ENCODE measurements at places on chromosomes 2 and 18. TPM values are rescaled to one million over a fixed set of nuclear protein-coding genes. Genes with fewer than 3 reads are reported as not detected.

Gene KIF5C
- 0.16 TPM for total RNA-seq

Gene ZC3H8
- 8.3 TPM for total RNA-seq

Gene EML6
- total RNA-seq: 3.2 TPM

Gene NTSR2
- total RNA-seq: not detected

Gene FARP2
- total RNA-seq: 70.1 TPM

Gene TWIST2
- total RNA-seq: 46.2 TPM

Gene DPP4
- total RNA-seq: 41.2 TPM

Gene FZD7
- 21.3 TPM for total RNA-seq

Gene ZBTB7C
- not detected for total RNA-seq

Gene TEKT4
- total RNA-seq: not detected

Gene MYL12A
- 536 TPM for total RNA-seq

Gene KIF1A
- total RNA-seq: not detected

Gene DUSP19
- 2.4 TPM for total RNA-seq
